ENCODE measurements at places on chromosomes 4 and X.

DNA sequence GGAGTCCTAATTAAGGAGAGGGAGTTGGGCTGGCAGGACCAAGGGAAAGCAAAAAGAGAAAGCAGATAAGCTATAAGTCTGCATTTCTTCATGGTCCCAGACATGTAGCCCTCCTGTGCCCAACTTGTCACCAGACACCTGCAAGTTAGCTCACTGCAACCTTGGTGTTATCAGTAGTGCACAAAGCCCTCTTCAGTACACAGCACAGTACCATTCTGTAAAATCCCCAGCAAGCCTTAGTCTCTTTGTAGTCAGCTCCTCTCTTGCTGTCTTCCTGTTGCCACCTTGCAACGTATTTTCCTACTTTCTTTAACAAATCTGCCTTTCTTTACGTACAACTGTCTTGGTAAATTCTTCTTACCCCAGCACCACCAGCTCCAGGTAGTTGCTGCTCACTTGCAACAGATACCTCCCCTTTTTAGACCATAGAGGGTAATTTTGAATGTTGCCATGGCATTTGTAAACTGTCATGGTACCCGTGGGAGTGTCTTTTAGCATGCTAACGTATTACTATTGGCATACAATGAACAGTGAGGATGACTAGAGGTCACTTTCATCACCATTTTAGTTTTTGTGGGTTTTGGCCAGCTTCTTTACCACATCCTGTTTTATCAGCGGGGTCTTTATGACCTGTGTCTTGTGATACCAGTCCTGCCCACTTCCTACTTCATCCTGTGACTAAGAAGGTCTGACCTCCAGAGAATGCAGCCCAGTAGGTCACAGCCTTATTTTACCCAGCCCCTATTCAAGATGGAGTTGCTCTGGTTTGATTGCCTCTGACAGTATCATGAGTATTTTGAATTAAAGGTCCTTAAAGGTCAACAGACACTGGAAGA is 28.3 kb upstream of the AP1S2 start:
- DNase-seq, result no peak

DNA sequence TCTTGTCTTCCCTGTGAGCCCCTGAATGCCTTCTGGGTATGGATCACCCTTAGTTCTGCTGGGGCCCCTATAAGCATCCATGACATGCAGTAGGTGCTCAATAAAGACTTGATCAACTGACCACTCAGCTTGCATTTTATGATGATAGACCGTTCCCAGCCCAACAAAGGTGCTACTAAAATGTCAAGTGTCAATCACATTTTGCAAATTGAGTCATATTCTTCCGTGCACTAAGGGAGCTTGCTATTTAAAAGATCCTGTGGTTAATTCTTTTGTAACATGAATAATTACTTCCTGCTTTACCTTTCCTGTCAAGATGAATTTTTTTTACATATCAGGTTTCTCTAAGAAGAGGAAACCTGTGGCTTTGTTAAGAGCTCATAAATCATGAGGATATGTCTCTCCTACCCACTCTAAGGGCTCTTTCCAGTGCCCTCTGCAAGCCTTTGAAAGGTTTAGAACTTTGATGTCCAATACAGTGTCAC is 47.6 kb downstream of the SH3KBP1 start:
- no peak for DNase-seq

- DNase-seq, result no peak
Measured at GRCh38 chr4:82889287-82889686, 1.7 kb downstream of the SEC31A start.

- no peak for DNase-seq
Measured at GRCh38 chr4:169249214-169249973, 21.4 kb downstream of the SH3RF1 start.

DNA sequence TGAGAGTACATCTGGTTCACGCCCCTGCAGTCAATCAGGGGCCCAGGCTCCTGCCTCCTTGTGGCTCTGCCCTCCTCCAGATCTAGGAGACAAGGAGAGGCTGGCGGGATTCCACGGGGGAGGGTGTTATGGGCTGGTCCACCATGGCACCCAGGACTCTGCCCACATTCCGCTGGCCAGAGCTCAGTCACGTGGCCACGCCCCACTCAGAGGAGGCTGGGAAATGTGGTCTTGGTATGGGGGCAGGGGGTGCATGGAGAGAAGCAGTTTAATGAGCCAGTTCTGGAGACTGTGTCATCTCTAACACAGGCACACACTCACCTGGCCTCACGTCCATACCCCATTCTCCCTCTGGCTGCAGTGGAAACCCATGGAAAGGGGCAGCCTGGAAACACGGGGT is 31.5 kb upstream of the PSAPL1 start:
- no peak for DNase-seq

GRCh38 chr4:139509727-139510410 is 46.1 kb downstream of the SETD7 start:
- no peak for DNase-seq

- DNase-seq, result no peak
Measured at GRCh38 chr4:131309628-131310027, 1839.5 kb upstream of the PCDH10 start.

DNA sequence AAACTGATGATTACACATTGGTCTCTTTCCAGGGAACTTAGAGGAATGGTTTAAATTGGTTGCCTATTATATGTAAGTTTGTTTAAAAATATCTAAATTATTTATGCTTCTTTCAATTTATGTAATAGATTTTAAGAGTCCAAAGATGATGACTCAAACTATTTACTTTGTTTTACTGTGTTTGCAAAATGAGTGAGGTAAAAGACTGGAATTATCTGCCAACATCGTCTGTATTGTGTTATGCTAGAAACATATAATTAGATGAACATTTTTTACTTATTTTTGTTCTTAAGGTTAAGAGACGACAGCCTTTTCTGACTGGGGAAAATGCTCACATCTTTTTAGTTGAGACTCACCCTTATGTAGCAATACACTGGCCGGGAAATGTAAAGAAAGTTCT is 51.1 kb upstream of the SYTL5 start:
- no peak for DNase-seq

- DNase-seq, result no peak
Measured at GRCh38 chrX:27565992-27566391, 24.2 kb upstream of the DCAF8L2 start.

DNA sequence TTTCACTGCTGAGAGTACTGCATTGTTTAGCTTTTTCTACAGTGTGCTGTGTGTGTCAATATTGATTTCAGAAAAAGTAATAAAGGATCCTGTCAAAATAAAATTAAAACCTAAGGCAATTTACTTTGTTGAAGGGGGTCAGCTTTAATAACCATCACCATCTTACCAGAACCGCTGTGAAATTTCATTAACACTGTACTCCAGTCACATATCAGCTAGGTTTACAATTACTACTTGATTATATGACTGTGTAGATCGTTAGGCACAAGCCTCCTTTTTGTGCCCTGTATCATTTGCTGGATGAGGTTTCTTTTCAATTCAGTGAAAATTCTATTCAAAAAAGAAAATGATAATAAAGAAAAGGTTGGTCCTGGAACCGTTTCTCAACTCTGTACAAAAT is 917.2 kb downstream of the CENPC start:
- DNase-seq, result no peak

DNA sequence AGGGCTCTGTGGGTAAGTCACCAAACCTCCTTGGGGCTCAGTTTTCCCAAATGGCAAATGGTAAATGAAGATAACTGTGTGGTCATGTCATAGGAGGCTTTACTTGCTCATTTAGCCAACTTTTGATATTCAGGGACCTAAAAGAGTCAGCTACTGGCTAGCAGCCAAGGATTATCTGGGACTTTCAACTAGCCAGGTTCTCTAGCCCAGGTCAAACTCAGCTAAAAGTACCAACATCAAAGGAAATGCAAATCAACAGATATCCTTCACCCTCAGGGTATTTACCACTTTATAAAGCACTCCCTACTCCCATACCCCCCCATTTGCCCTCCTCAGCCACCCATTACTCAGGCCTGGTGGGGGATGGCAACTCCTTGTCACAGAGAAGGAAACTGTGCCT is 7.5 kb downstream of the AMER1 start:
- DNase-seq, result no peak

GRCh38 chr4:15003891-15004738 is 1.8 kb downstream of the CPEB2 start:
- peak; percentile 19 for DNase-seq

GRCh38 chr4:36056136-36056535 is 188.2 kb downstream of the ARAP2 start:
- no peak for DNase-seq

GRCh38 chr4:40403081-40403480 is 67.9 kb downstream of the CHRNA9 start:
- no peak for DNase-seq

- no peak for DNase-seq
Measured at GRCh38 chr4:103410386-103410785, 212.2 kb upstream of the CENPE start.

DNA sequence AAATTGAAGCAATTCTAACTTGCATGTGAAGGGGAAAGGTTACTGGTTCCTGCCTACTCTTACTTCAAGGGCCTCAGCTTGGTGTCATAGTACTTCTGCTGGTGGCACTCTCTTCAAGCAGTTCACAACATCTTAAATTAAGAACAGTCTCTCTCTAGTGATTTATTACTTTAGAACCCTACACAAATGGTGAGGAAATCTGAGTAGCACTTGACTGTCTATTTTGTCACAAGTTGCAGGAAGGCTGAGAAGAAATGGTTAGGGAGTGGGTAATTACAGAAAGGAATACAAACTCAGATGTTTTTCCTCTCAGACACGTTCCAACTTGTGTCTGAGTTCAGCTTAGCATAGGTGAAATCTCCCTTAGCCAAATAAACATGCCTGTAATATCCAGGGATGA is 242.3 kb upstream of the GRIA3 start:
- DNase-seq, result no peak

GRCh38 chrX:138492371-138492770 is 219.1 kb downstream of the FGF13 start:
- DNase-seq, result no peak

DNA sequence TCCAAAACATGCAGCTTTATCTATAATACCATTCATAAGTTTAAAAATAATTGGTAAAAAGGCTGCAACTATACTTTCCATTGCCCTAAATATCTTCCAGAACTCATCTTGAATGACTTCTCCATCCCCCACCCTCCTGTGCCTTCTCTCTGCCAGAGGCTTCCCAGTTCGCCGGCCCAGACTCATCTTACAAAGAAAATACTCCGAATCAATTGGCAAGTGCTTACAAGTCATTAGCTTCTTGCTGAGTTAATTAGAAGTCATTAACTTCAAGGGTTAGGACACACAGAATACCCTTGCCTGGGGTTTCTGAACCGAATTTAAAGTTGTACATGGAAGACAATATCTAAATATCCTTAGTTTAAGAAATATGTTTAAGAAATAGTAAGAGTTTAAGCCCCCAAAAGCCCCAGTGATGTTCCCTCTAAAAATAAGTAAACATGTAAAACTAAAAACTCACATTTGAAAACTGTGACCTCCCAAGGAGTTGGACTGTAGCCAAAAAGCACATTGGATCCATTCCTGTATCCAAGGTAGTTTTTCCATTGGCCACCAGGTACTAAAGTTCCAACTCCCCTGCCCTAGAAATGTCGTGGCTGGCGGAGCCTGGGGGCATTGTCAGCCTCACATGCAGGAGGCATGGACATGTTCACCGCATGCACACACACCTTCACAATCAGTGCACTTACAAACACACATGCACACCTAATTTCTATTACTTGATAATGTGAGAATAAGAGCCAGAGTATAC is 535.2 kb upstream of the FAT1 start:
- DNase-seq, result no peak

GRCh38 chrX:53481093-53481492 is 46.9 kb upstream of the HSD17B10 start:
- DNase-seq, result no peak

DNA sequence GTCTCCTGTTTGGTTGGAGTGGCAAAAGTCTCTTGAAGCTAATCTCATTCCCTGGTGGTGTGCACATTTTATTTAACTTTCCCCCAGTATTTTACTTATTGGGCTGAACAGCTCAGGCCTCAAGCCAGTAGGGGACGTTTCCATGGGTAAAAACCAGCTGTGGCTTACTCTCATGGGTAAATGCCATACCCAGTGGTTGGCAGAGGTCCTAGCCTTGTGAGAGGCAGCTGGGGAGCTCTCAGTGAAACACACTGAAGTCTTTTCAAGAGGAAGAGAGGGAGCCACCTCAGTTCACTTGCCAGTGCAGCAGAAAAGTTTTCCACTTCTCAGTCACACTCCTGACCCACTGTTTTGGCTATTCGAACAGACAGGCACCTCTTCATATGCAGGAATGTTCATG is 1964.2 kb downstream of the ARAP2 start:
- DNase-seq, result no peak

- no peak for DNase-seq
Measured at GRCh38 chr4:15470128-15470475, 420 bp downstream of the CC2D2A start.

DNA sequence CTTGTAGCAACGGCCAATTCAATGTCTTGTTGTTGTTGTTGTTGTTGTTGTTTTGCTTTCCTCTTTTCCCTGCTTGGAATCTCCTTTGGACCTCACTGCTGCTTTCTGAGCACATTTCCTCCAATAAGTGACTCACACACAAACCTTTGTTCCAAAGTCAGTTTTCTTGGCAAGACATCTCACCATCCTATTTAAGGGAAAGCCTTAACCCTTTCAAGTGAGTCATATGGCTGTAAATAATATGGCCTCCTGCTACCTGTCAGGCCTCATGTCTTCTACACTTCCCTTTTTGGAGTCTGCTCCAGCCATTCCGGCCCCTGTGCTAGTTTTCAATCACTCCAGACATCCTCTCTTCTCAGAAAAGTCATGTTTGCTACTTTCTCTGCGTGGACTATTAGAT is 79.5 kb upstream of the MAGEB10 start:
- no peak for DNase-seq

DNA sequence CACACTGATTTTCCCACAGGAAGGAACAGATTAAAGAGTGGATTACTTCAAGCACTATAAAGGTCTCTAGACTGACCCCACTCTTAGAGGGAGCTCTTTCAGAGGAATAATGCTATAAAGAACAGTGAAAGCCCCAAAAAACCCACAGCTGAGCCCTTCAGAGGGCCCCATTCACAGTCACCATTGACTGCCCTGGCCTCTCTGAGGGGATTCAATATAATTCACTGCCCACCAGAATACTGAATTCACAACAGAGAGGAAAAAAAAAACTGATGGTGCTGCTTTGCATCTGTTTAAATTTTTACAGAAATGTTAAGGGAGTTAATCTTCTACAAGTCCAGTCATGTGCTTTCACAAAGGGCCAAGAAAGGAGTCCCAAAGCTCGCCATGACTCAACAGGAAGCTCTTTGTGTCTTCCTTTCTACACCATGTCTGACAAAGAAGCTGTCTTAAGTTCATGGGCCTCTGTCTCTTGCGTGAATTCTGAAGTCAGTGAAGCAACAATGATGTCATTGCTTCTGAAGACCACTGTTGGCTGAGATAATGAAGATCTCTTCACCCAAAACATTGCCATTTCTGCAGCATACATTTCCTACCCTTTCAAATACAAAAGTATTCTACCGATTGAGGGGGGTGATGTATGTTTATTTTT is 174.9 kb downstream of the ADAMTS3 start:
- no peak for DNase-seq

- no peak for DNase-seq
Measured at GRCh38 chrX:9807355-9808182, 21.3 kb downstream of the SHROOM2 start.

DNA sequence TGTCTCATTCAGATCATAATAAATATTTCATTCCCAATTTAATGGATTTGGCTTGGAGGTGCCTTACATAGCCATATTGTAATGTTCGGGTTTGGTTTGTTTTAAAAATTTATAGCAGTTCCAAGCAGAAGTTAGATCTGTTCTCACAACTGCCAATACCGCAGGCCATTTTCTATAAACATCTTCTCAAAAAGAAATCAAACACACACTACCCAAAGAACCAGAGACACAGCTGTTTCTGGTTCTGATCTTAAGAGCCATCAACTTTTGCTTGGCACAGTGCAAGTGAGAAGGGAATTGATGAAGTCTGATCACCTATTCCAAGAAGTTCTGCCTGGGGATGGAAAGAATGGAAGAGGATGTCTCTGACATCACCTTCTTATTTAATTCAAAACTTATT is 22.9 kb downstream of the MID1IP1 start:
- DNase-seq, result no peak
